ENCODE measurements at places on chromosomes 16 and 17. TPM values are rescaled to one million over a fixed set of nuclear protein-coding genes. Genes with fewer than 3 reads are reported as not detected.

DNA sequence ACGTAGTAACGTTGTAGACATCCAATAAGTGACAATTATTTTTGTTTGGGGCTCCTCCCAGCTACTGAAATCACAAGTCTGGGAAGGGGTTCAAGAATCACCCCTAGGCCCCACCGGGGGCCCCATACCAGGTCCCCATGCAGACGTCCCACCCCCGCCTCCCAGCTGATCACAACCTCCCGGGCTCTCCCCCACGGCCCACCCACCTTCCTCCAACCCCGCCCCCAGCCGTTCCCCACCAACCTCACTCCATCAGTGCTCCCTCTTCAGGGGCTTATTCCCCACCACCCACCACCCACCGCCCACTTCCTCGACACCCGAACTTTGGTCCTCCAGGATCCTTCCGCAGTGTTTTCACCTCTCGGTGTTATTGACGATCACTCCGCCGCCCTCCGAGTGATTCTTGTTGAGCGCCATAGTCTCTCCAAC is 240 bp downstream of the WBP2 start:
- no peak for DNase-seq

- DNase-seq = no peak
Observed at GRCh38 chr16:67767953-67768352, 38.4 kb downstream of the RANBP10 start.

DNA sequence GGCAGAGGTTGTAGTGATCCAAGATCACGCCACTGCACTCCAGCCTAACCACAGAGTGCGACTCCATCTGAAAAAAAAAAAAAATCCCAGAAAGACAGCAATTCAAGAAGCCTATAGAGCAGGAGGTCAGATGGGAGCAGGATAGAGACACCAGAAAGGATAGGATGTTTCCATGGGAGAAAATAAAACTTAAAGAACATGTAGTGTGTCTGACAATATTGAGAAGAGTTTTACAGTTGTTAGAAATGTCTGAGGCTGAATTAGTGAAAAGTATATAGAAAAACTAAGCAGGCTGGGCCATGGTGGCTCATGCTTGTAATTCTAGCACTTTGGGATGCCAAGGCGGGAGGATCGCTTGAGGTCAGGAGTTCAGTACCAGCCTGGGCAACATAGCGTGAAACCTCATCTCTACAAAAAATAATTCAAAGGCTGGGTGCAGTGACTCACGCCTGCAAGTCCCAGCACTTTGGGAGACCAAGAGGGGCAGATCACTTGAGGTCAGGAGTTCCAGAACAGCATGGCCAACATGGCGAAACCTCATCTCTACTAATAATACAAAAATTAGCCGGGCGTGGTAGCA is 15.3 kb upstream of the TRIM37 start:
- DNase-seq = no peak

GRCh38 chr17:45428050-45428617 is 4.5 kb downstream of the ARHGAP27 start:
- peak; percentile 93 for DNase-seq

GRCh38 chr16:58421529-58421928 is 29.3 kb downstream of the GINS3 start:
- DNase-seq = no peak

GRCh38 chr17:38326996-38327792 is 16.6 kb downstream of the GPR179 start:
- DNase-seq = no peak

- DNase-seq = no peak
Observed at GRCh38 chr17:41687828-41688640, 651 bp upstream of the EIF1 start.

DNA sequence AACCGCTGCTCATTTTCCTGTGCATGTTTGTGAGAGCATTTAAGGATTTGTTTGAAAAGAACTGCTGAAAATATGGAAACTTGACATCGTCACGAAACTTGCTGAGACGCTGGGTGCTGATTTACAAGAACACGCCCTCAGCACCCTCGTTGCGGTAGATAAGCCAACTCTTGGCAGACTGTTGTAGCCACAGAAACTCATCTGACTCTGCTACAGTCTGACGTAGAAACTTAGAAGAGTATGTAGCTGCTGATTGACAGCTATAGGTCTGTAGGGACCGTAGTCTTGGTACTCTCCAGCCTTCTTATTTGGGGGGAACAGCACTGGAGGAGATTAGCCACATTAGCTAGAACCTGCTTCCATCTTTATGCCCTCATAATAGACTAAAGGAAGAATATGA is 36.1 kb upstream of the MYH2 start:
- DNase-seq = no peak

DNA sequence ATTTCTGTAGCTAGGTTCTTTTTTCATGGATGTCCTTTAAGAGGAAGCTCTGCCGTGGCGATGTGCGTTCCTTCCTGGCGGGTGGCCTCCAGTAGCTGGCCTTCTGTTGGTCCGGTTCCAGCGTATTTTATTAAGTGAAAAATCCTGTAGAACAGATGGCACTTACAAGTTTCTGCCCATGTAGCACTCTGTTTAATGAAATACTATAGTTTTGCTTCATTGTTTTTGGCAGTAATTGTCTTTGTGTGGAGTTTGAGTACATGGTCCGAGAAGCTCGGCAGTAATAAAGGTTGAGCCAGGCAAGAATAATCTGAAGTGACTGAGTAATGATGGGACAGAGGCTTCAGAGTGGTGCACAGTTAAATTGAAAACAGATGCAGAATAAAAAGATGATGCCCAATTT is 20.4 kb downstream of the USP10 start:
- DNase-seq = no peak

The ZCCHC14 gene
- 20.5 TPM for total RNA-seq

The SULT1A2 gene
- total RNA-seq = 0.73 TPM

The ADAD2 gene
- total RNA-seq = 0.24 TPM

The KRTAP4-1 gene
- not detected for total RNA-seq

The PRR15L gene
- total RNA-seq = not detected

The TNP2 gene
- total RNA-seq = not detected

The SPIRE2 gene
- total RNA-seq = 0.92 TPM
